Naive B cell (primary cell): ENCODE measurements at places on chromosomes 4 and X. TPM values are rescaled to one million over a fixed set of nuclear protein-coding genes. Genes with fewer than 3 reads are reported as not detected.

DNA sequence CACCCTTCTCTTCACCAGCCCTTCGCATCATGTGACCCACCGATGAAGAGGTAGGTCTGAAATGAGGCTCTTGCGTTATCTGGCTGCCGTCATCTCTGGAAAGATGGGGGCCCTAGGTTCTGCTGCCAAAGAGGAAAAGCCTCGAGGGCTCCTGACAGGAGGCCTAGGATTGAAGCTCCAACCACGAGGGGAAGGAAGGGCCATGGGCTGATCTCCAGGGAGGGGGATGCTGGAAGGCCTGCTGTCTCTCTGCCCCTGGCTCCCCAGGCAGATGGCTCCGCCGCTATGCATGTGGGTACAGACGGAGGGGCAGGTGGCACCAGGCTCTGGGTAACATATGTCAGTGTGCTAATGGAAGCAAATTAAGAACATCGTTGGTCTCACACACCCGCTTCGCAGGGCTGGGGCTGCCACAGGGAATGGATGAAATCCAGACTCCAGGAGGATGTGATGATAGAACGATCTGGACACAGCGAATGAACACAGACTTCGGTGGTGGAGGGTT lies 44.9 kb downstream of the AFAP1 start:
- DNase-seq, result no peak

DNA sequence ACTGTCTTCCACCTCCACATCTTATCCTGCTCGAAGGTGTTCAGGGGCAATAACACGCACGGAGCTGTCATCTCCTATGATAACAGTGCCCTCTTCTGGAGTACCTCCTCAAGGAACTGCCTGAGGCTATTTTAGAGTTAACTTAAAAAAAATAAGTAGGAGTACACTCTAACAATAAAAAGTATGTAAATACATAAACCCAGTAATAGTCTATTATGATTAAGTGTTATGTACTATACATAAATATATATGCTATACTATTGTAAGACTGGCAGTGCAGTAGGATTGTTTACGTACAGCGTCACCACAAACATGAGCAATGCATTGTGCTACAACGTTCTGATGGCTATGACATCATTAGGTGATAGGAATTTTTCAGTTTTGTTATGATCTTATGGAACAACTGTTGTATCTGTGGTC lies 34.5 kb upstream of the TLR2 start:
- DNase-seq, result no peak

The BBS7 gene
- polyA plus RNA-seq, result 4.9 TPM

DNA sequence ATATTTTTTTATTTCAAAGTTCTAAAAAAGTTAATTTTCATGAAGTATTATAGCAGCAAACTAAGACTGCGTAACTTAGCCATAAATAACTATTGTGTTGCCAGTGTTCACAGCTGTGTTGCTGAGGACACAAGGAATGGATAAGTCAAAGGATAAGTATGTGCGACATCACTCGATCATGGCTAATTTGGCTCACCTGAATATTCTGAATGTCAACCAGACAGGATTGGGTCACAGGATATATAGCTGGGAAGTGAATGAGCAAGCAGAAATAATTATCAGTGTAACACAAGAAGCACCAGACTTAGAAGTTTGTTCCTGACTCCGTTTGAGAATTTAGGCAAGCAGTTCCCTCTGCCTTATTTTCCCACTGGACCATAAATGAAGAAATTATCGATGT lies 33.9 kb downstream of the PRDM8 start:
- DNase-seq, result no peak

GRCh38 chr4:173522160-173522950 lies 7.7 kb downstream of the HAND2 start:
- DNase-seq, result no peak
